ENCODE measurements at places on chromosomes 12 and 14.
A peak's percentile ranks its signal among the peaks of the same experiment; 100 is the strongest.

DNA sequence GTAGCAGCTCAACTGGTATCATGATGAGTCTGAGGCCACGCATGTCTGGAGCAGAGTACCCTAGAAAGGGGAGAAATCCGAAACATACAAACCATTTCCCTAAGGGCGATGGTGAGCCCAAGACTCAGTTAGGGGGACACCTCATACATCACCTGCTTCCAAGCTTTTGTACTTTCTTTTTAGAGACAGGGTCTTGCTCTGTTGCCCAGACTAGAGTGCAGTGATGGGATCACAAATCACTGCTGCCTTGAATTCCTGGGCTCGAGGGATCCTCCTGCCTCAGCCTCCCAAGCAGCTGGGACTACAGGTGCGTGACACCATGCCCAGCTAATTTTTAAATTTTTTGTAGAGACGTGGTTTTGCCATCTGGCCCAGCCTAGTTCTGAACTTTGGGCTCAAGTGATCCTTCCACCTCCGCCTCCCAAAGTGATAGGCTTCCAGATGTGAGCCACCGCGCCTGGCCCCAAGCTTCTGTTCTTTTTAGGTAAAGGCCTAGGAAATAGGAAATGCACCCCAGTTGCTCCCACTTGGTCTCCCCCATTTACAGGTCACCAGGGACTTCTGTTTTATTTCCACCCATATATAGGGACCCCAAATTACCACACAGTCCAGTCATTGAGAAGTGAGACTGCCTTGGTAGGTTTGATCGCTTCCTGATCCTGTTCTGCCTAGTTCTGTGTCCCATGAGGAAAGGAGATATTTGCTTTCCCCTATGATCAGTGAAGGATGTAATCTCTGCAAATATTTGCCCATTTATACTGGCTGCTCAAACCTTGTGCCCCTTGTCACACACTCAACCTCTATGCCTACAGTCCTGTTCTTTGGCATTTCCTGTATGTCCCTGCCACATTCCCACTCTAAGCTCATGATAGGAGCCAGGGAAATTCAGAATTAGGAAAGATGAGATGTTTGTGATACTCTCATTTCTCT, at the start of gene APOF:
APOF (minus strand) TSS at position 728 of the 930 bp plus-strand sequence; CDS start at position 616, 112 bp downstream.
- DNase-seq: no peak

DNA sequence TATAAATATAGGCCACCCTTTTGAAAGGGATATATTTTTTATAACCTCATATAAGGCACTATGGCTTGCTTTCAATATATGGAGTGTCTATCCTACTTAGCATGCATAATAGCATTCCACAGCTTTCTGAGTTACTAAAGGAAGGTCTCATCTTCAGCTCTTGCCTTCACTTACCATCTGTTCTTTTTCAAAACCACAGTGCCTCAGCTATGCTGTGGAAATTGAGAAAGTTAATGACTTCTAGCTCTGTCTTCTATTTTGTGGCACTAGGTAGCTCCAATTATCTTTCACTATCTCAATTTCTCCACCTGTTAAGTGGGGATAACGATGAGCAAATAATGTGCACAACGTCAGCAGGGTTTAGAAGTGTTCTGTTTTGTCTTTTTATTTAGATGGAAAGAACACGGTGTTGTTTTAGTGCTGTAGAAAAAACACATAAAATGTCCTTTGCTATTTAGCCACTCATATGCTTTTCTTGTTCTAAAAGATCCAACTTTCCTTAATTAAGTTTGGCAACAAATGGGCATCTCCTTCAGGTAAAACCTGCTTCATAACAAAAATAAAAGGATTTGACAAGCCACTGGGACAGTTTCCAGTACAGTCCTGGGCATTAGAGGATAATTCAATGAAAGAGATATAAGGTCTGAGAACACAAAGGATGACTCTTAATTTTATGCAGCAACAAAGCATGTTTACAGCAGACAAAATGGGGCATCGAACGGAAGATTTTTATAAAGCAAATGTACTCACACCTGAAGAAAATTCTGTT, 462.0 kb upstream of the SYT1 start:
- no peak for DNase-seq

DNA sequence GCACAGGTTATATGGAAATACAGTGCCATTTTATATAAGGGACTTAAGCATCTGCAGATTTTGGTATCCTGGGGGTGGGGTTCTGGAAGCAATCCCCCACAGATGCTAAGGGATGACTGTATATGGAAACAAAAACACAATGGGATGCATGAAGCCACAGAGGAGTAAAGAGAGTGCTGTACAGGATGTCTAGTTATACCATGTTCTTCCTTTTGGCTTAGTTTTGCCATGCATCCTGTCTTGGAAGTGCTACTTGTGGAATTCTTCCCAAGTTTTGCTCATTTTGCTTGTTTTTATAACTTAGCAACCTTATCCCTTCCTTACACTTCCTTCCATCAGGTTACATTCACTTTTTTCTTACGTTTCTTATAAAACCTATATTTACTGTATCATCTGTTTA, 55.6 kb downstream of the TRMT5 start:
- DNase-seq: no peak

DNA sequence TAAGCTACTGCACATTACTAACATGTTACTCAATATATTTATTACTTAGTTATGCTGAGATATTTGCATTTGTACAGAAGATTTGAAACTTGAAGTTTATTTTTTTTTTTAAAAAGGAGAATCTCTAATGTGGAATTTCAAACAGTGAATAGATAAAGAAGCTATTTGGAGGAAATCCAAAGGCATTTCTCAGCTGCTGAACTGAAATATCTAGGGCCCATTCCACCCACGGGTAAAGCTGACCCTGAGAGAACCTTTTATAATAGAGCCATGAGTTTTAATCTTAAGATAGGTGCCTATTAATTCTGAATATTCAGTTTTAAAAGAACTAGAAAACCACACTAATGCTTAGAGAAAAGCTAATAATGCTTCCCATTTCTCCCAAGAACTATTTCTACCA, 225.4 kb upstream of the CAND1 start:
- no peak for DNase-seq

- DNase-seq: no peak
Observed at GRCh38 chr12:5996459-5996858, 51.4 kb upstream of the ANO2 start.

DNA sequence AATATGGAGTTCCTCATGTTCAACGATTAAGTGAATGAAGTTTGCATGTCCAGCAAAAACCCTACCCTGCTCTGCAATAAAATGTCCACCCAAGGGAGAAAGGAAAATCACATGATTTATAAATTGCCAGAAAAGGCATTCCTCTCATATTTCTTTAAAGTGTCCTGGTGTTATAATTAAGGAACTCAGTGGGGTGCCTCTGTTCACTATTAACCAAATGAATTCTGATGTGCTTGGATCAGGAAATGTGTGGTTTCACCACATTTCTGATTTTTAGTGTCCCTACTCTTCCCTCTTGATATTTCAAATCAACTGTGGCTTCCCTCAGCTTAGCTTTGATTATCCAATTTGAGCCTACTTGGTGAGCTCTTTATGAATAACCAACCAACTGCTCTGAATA, 208.1 kb downstream of the PHLDA1 start:
- no peak for DNase-seq

GRCh38 chr12:53939141-53940108, 794 bp downstream of the HOXC13 start:
- no peak for DNase-seq

DNA sequence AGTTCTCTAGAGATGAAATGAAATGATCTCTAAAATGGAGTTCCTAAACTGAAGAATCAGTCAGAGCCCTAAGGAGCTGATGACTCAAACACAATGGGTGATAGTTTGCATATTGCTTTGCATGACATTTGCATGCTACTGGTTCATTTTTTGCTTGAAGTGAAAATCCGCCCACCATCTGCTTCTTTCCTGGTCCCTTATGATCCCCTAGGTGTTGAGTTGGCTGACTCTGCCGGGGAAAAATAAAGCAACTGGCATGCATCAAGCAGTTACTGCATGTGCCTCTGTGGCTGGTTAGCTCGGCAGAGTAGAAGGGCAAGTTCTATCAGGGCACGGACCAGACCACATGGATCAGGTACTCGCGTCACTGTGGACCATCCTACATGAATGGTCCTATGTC, 151.1 kb downstream of the PPM1H start:
- no peak for DNase-seq

DNA sequence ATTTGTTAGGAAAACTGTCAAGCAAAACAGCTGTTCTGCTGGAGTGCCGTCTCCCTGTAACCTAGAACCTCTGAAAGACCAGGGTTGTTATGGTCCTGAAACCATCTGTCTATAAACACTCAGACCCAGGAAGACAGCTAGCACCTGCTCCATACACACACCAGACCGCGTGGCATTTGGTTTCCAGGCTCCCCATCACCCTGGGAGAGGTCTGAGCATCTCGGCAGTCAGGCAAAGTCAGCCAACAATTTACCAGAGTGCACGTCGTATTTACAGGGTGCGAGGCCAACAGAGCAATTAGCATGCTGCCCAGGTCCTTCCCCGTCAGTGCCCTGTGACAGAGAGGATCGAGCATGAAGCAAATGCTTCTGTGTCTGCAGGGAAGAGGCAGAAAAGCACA, 272.5 kb downstream of the SLC15A4 start:
- no peak for DNase-seq

GRCh38 chr12:48441069-48441468, 31.3 kb upstream of the ANP32D start:
- DNase-seq: no peak

DNA sequence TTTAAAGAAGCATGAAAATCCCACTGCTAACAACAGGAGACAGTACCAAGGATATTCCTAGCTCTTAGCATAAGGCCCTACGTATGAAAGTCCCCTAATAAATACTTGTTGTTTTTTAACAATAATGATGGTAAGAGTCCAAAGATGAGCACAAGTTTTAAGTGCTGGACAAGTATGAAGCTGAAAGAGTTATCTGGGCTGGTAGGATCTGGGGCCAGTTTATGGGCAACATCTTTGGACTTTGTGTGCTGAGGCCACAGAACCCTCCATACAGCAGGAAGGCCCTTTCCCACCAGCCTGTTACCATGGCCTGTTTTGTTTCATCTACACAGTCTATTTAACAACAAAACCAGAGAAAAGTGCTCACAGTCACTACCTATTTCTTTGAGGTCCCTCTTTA, 12.5 kb upstream of the PLXNC1 start:
- no peak for DNase-seq

GRCh38 chr12:6852651-6853354, 853 bp downstream of the USP5 start:
- no peak for DNase-seq

GRCh38 chr14:101467181-101467926, 93.9 kb upstream of the DIO3 start:
- no peak for DNase-seq

DNA sequence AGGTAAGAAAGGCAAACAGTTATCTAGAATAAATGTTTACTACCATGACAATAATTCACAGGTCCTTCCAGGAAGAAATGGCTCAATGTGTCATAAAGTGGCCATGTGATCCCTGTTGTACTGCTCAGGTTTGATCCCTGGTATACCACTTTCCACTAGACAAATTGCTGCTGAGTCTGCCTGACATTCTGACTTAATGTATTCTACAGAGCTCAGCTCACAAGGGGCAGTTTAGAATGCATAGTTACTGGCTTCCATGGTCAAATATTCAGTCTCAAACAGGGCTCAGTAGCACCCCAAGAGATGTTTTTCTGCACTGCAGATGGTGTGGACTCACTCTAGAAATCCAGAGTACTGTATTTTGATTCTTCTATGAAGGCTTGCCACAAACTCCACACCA, 21.8 kb downstream of the TSHR start:
- DNase-seq: no peak

GRCh38 chr12:27535318-27535717, 11.3 kb downstream of the PPFIBP1 start:
- DNase-seq: no peak

DNA sequence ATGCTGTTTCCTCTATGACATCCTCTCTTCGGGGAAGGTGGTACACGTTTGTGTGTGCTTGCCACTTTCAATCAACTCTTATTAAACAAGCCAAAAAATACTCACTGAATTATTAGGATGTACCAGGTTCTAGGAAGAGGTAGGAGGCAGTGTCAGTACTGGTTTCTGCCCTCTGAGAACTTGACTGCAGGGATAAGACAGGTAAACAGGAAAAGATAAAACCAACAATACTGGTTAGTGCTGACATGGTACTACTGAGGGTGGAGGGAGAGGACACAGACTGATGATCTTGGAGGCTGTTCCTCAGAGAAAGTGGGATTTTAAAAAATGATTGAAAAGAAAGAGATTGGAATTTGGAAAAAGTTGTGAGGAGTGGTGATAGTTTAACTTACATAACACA, 295.2 kb upstream of the PWP1 start:
- DNase-seq: no peak

DNA sequence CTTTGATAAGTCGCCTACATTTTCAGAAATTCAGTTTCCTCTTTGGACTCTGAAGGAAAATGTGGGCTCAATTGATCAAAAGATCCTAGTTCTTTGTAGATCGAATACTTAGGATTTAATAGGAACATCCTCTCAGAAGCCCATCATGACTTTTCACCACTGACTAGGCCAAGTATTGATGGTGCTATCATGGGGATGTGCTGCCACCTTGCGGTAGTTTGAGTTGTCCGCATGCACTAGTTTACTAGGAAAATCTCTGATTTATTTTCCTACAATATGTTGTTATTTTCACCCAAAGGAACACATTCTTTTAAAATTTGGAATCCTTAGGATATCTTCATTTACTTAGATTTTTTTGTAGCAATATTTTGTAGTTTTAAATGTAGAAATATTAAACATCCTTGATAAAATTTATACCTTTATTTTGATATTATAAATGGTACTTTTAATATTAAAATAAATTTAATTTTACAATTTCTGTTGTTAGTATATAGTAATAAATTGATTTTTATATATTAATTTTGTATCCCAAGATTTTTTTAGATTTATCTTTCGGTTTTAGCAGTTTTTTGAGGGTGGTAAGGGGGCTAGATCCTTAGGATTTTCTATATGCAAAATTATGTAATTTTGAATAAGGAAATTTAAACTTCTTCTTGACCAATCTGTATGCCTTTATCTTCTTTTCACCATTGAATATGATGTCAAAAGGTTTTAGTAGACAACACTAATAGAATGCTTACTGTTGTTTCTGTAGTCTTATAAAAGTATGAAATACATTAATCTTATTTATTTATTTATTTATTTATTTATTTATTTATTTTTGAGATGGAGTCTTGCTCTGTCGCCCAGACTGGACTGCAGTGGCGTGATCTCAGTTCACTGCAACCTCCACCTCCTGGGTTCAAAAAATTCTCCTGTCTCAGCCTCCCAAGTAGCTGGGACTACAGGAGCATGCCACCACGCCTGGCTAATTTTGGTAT, 52.9 kb upstream of the OR9K2 start:
- peak; percentile 46 for DNase-seq

GRCh38 chr12:92098594-92099380, 46.9 kb downstream of the BTG1 start:
- DNase-seq: no peak
